ENCODE measurements at places on chromosomes 7 and 10.

GRCh38 chr10:31847515-31847914, 81.1 kb downstream of the ARHGAP12 start:
- no peak for DNase-seq

DNA sequence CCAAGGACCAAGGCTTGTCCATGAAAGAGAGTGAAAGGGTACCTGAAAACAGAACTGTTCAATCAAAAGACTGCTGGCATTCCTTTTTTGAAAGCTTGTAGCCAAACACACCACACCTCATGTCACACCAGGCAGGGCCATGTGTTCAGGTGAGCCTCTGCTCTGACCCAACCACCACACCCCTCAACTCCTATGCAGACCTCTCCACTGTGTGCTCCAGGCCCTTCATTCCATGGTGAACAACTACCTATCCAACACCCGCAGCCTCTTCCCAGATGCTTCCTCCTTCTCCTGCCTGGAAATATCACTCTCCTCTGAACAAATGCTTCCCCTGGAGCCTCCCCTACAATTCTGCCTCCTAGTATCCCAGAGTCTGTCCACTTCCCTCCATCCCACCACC, 166.6 kb downstream of the AVL9 start:
- no peak for DNase-seq

GRCh38 chr7:124351950-124352349, 319.1 kb upstream of the TMEM229A start:
- DNase-seq = no peak

DNA sequence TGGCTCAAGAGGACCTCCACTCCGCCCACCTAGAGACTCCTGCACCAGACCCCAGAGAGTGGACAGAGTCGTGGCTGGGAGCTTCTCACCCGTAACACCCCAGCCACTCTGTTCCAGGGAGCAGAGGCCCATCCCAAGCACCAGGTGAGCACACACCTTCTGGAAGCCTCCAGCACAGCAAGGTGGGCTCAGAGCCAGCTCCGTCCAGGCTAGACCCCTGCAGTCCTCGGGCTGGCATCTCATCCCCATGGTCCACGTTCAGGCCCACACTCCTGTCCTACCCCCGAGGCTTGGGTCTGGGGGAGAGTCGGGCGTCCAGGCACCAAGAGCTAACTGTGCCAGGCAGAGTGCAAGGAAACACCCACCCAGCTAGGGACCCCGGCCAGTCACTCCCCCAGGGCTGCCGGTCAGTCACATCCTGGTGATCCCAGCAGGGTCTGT, 13.2 kb downstream of the PDGFA start:
- no peak for DNase-seq

DNA sequence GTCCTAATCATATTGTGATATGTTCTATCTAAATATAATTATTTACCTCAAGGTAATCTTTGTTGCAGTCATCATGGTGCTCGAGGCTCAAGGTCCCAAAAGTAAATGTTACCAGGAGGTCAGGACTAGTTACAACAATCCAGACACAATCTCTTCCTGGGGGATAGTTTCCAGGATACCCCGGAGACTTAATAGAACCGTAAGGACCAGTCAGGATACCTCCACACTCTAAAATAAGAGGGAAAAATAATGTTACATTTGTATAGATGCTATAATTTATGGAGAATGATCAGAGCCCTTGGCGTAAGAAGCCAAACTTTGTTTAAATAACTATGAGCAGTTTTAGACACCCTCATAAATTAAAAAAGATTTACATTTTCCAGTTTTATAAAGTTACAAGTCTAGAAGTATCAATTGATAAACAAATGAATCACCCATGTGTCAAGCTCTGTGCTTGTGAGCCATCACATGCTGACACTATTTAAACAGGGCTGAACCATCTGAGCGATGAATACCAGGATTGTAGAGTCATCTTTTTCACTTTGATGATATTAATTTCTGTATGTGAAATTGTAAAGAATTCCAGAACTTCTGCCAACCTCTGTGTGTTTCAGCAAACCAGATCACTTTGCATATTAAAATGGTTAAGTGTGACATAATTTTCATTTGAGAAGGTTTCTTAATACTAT, 41.3 kb downstream of the CUBN start:
- no peak for DNase-seq

- DNase-seq = no peak
Observed at GRCh38 chr7:70153933-70154332, 555.7 kb downstream of the AUTS2 start.

DNA sequence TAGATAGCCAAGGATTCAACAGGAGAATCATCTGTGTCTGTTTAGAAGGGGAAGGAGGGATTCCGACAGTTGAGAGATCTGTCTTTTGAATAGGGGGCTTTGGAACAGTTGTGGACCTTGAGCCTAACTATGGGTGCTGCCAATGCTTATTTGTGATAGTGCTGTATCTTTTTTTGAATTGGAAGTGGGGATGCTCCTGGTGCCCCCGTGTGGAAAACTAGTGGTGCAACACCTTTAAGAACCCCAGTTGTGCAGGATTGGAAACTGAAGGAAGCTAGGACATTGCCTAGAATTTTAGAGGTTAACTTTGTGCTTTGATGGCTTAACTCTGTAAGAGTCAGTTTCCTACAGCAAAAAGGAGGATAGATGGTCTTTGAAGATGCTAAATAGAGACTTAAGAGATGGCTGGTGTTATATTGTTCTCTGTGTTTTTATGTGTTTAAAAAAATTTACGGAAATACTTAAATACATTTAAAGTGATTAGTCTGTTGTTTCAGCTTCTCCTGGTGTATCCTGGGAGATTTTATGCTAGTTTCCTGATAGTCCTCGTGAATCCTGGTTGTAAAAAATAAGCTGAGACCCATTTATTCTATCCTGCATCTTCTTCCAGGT, 69.3 kb downstream of the AP3M1 start:
- DNase-seq = no peak
